ENCODE measurements at places on chromosomes 2 and 18.

GRCh38 chr2:228430986-228431385 is 249.5 kb upstream of the SPHKAP start:
- no peak for DNase-seq

DNA sequence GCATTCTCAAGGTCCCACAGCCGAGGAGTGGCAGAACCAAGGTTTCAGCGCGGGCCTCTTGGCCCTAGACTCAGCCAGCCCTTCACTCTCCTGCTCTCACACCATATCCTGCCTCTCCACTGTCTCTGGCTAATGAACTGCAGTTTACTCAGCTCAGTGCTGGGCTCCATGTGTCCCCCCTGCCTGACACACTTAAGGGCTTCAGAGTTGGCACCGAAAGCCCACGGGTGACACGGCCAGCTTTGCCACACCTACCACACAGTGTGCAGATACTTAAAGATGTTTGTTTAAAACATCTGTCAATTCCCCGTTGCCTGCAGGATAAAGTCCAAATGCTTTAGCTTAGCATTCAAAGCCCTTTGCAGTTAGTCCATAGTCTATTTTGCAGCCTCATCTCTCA is 241.2 kb downstream of the SEPTIN10 start:
- DNase-seq: no peak

DNA sequence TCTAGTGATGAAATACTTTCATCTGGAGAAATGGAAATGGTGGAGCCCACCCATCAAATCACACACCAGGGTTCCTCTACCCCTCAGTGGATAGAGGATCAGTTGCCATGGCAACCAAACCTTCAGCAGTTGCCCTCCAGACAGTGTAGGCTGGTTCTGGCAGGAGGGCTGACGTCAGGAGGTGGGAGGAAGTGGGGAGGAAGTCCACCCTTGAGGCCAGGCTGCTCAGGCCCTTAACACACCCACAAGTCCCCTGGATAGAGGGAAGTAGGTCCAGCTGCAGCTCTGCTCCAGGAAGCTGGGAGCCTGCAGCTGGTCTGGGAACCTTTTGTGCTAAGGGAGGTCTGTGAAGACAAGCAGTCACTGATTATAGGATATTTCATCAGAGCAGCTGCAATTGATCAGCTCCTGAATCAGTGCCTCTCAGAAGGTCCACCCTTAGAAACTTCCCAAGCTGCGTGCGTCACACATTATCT is 186.6 kb downstream of the MTX2 start:
- DNase-seq: peak; percentile 46

GRCh38 chr2:132816234-132816633 is 146.2 kb upstream of the LYPD1 start:
- DNase-seq: no peak

- DNase-seq: no peak
Measured at GRCh38 chr2:11867926-11868325, 121.5 kb downstream of the LPIN1 start.

All from fibroblast of skin of back (primary cell).